Progenitor cell of endocrine pancreas (in vitro differentiated cells): ENCODE measurements at places on chromosomes 11 and 22.

DNA sequence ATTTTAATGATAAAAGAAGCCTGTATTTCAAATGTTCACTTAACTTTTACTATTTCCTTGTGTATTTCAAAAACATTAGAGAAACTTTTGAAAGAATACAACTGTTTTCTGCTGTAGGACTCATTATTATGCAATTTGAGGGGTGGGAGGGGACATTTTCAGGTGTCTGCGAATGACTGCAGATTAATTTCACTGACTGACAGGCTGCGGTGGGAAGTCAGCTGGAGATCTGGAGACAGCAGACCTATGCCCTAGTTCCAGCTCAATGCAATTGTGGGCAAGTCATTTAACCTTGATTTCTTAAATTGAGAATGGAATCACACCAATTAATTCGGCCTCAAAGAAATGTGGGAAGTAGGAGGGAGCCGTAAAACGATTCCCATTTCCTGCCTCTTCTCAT lies 128.7 kb downstream of the ARL14EP start:
- no peak for DNase-seq

DNA sequence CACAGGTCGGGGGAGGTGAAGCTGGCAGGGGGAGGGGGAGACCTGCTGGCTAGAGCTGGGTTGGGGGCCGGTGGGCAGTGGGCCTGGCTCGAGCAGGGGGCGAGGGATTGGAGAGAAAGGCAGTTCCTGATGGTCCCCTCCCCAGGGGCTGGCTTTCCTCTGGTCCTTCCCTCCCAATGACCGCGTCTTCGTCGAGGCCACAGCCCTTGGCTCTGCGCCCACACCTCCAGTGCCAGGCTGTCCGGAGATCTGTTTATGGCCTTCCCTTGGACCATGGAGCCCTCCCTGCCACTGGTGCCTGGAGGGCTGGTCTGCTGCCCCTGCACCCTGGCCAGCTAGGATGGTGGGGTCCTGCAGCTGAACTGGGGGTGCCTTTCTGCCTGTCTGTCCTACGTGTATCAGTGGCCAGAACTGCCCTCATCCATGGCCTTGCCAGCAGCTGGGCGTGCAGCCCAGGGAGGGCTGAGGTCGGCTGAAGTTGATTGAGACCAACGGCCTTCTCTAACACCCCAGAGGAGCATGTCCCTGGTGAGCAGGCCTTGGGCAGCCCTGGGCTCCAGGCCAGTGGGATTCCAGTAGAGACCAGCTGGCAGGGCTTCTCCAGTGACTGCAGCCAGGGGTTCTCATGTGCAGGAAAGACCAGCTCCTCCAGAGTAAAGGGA lies 12.3 kb downstream of the TANGO2 start:
- no peak for DNase-seq

DNA sequence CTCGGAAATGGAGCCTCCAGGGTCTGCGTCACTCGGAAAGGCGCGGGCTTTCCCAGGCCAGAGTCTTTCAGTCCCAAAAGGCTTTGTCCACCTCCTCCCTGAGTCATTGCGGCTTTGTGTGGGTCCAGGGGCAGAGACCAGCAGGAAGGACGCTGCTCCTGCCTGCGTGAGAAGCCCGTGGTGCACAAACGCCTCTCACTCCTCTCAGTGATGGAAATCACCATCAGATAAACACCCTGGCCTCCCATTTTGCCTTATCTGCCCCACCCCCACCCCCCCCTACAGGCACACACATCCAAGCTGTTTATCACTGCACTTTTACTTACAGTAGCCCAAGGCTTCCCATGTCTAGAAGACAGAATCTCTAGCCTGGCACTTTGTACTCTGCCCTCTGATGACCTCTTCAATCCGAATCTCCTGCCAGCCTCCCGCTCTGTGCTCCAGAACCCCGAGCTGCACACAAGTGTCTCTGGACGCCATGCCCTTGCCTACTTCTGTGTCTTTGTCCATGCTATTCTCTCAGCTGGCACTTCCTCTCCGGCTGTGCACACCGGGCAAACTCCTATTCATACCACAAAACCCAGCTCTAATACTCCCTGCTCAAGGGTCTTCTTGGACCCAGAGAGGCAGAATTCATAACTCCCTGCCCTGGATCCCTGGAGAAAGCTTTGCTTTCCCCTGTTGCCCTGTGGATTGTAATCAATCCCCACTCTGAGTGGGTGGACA lies 954.6 kb downstream of the TBC1D22A start:
- DNase-seq: no peak

GRCh38 chr11:65833297-65834030 lies at the start of gene SNX32:
Gene SNX32, plus strand, starts transcription at chr11:65833963. Its CDS starts 103 bp downstream, at chr11:65834066.
- peak; percentile 89 for DNase-seq

GRCh38 chr11:100932474-100933100 lies 197.0 kb downstream of the PGR start:
- DNase-seq: no peak

GRCh38 chr11:63564784-63565350 lies 1.7 kb upstream of the PLAAT2 start:
- no peak for DNase-seq

GRCh38 chr22:32200752-32201151 lies 4.1 kb downstream of the RFPL2 start:
- DNase-seq: no peak

- no peak for DNase-seq
These were observed 327.1 kb upstream of the MTNR1B start for GRCh38 chr11:92642177-92642931.

GRCh38 chr11:117796872-117797529 lies at the start of gene DSCAML1:
Gene DSCAML1, minus strand, starts transcription at chr11:117797216. Its CDS starts 137 bp downstream, at chr11:117797079.
- DNase-seq: no peak

- DNase-seq: no peak
These were observed 18.3 kb downstream of the SBF2 start for GRCh38 chr11:10275714-10276113.

GRCh38 chr11:72441752-72442207 lies 7.4 kb upstream of the CLPB start:
- no peak for DNase-seq

DNA sequence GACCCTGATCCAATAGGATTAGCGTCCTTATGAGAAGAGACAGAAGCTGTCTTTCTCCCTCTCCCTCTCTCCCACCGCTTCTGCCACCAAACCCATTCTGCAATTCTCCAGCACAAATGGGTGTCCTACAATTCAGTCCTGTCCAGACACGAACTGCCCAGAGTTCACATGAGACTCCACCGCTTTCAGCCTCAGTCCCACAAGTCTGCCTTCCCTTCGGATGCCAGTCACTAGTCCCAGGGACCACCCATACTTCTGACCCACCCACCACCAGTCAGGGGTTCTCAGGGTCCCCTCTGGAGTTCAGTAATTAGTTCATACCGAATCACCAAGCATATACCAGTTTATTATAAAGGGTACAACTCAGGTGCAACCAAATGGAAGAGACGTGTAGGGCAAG lies 73.6 kb downstream of the TRIM29 start:
- DNase-seq: peak; percentile 3
